Skeletal muscle cell (primary cell): ENCODE measurements at places on chromosomes 1 and 21.

GRCh38 chr1:183595537-183595936 lies 5.3 kb upstream of the NCF2 start:
- no peak for DNase-seq

GRCh38 chr1:50106095-50106761 lies 2.5 kb upstream of the ELAVL4 start:
- no peak for DNase-seq

- DNase-seq: no peak
Observed at GRCh38 chr1:10519016-10519417, 44.3 kb downstream of the PEX14 start.

GRCh38 chr1:65330822-65331221 lies 21.5 kb downstream of the DNAJC6 start:
- no peak for DNase-seq

- DNase-seq: no peak
Observed at GRCh38 chr21:14488672-14489204, 57.4 kb downstream of the SAMSN1 start.

DNA sequence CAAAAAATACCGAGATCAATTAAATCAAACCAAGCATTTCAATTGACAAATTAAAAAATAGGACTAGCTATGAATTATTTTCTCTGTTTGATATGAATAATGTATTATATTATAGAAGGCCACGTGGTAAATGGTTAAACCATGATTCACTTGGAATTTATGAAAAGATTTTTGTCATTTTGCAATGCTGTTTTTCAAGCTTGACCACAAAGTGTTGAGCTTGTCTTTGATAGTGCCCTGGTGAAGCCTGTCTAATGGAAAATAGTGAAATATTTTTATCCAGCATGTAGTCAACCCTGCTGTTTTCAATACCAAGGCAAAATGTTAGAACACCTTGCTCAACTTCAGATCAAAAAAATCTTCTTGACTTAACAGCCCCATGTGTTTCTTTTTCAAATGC lies 288.0 kb upstream of the PRMT6 start:
- no peak for DNase-seq

- DNase-seq: no peak
Observed at GRCh38 chr21:27321791-27322190, 354.9 kb upstream of the ADAMTS5 start.

DNA sequence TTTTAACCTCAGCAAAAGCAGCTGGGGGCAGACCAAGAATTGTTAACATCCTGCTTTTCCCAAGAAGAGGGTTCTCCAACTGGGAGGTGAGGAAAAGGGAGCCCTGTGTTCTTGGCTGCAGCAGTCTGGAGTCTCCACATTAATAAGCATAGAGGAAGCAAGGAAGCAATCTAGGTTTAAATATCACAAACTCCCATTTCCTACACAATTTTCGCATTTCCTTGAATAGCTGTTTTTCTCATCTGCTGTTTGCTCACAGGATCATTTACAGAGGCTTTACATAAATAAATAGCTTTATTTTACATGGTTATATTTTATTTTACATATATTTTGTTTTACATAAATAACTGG lies 124.0 kb downstream of the TRIM33 start:
- no peak for DNase-seq

DNA sequence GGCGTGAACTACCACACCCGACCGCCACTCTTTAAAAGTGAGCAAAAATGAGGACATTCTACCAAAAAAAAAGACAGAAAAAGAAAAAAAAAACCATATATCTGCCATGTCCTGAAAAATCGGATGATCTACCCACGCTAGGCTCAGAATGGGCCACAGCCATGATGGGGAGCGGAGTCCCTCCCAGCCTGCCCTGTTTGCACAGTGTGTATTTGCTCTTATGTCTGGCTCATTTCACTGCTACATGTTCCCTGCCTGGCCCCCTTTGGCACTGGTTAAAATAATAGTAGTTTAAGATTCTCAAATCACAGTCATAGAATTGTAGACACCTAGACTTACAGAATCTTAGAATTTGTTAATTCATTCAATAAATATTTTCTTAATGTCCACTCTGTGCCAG lies 121.9 kb downstream of the PTPRU start:
- DNase-seq: no peak

DNA sequence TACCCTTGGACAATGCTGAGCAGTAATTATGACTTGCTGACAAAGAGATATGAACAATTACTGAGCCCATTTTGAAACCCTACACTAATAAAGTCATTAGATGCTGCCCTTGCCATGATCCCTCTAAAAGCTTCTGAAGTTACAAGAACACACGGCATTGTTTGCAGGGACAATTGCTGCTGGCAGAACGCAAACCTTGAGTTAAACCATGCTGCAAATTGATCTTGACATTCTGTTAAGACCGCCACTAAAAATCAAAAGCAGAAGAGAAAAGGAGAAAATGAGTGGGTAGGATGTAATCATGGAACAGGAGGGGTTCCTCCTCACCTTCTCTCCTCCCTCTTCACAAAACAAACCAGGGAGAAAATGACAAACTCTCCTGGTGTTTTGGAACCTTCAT lies 136.2 kb upstream of the DMRTA2 start:
- no peak for DNase-seq

DNA sequence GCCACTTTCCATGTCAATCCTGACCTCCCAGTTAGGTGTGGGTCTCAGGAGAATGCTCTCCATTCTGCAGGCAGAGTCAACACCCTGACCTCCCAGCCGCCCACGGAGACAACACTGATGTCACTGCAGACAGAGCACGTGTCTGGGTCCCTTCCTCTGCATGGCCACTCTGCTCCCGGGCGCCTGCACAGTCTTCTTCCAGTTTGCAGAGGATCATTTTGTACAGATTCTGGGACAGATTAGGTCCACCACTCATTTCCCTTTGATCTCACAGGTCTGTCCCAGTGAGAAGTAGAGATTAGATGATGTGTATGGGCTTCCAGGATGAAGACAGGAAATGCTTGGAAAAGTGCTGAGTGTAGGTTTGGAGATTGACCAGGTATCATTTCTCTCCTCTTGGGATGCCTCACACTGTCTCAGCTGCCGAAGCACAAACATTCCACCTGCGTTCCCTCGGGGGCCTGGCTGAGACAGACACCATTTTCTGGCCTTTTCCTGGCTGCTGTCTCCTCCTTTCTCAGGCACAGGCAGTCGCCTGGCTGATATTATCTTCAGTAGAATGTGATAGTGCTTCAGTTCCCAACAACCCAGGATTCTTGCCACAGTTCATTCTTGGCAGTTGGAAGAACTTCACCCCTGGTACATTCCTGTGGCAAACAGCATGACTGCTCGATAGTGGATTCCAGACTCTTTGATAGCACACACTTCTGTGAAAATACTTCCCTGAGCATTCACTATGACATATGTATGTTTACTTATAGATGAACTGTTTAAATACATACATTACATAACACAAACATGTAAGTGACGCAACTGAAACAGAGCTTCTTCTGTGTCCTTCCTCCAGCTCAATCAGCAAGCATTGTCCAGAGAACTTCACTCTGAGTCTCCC lies 7.9 kb downstream of the MYBPHL start:
- peak; percentile 93 for DNase-seq

GRCh38 chr1:190491404-190491803 lies 13.7 kb upstream of the BRINP3 start:
- no peak for DNase-seq

DNA sequence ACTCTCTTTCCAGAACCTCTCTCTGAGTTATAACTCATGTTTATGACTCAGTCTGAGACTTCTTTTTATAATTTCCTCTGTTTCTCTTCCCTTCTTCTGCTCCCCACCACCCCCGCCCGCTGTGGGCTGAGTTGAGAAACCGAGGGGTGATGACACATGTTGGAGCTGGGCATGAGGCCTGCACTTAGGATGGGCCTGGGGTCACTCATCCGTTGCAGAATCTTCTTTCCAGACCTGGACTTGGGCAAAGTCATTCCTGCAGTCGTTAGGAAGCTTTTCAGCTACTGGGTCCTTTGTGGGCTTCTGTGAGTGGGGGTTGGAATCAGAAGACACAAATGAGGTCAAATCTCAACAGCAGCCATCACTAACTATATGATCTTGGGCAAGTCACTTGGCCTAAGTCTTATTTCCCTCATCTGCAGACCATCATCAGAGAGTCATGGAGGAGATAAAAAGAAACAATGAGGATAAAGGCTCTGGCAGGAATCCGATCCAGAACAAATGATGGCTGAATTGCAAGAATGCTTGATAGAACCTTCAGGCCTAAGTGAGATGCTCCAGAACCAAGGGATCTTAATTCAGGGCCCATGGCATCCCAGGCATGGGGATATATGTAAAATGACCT lies 53.4 kb downstream of the RPS6KA1 start:
- DNase-seq: peak; percentile 60

DNA sequence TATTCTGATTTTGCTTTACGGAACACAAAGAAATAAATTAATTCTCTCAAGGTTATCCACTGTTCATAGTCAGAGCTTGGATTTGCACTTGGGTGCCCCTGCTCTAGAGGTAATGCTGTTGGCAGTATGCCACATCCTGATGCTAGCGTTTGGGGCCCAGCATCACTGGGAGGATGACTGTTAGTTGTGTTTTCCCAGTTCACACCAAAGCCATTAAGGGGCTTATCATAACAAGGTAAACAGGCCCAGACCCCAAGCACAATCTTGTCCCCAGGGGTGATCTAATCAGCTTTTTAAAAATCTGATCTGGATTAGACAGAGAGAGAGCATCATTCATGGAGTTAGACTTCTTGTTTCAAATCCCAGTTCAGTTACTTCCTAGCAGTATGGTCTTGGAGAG lies 60.2 kb upstream of the PBX1 start:
- DNase-seq: no peak

DNA sequence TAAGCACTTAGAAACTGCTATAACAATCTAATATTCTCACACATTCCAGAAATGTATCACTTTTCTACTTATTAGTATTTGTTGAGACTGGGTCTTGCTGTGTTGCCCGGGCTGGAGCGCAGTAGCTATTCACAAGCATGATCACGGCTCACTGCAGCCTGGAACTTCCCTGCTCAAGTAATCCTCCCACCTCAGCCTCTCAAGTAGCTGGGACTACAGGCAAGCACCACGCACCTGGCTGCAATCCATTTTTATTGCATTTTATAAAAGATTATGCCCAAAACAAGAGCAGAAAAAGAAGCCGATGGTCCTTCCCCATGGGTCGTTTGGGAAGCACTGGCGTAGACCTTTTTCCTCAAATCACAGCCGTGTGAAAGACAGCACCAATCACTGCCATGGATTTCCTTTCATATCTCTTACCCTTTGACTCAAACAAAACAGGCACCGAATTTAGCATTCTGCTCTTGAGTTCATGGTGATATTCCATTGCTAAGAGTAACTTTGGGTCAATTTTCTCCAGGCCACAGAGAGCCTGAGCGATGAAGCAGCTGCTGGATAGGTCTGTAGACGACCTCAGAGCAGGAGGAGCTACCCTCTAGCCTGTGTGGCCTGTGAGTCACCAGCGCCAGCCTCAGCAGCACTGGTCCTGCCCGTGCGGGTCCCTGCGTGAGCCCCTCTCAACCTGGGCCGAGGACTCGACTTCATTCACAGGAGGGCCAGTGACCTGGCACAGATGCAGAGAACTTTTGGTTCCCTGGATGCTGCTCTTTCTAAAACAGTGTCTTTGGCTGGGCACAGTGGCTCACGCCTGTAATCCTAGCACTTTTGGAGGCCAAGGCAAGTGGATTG lies 80.8 kb downstream of the PIK3CD start:
- DNase-seq: no peak

- DNase-seq: no peak
Observed at GRCh38 chr1:208467151-208467780, 223.1 kb upstream of the PLXNA2 start.
